Stimulated activated CD8-positive, alpha-beta memory T cell treated with anti-CD3 and anti-CD28 coated beads, Interleukin-4, amount 100 ng/mL, for 4 hours (primary cell): ENCODE measurements at places on chromosomes 3 and 15.

DNA sequence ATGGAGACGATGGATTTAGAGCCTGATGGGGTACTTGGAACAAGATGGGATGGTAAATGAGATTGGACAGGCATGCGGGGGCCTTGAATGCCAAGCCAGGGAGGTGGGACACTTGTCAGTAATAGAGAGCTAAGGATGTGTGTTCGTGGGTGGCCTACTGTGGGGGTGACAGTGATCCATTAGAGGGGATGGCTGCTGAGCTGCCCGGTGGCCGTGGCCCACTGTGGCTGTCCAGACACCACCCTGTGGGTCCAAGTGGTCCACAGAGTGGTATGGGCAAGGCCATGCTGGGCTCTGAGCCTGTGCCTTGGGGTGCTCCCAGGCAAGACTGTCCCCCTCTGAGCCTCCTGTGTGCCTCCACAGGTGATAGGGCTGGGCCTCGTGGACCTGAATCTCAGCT lies 17.5 kb downstream of the CAND2 start:
- DNase-seq: no peak

- no peak for DNase-seq
Observed at GRCh38 chr3:124246376-124246775, 254.5 kb upstream of the ROPN1 start.

- no peak for DNase-seq
Observed at GRCh38 chr3:182920515-182921084, 59.7 kb downstream of the DCUN1D1 start.

GRCh38 chr3:31561891-31562290 lies 29.2 kb downstream of the STT3B start:
- no peak for DNase-seq

DNA sequence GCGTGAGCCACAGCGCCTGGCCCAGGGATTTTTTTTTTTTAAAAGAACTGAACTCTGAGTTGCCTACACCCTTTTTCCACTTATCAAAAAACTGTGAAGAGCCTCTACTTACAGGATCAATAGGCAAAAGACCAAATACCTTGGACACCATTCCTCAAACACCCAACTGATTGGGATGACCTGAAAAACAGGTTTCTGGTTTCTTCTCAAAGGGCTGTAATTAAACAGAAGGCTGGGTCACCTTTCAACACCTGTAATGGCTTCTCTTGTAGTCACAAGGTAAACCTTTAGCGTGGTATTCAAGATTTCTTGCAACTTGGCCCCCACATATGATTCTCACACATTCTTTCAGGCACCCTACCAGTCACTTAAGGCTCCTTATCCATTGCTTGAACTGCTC lies 38.4 kb upstream of the PLXND1 start:
- DNase-seq: no peak

DNA sequence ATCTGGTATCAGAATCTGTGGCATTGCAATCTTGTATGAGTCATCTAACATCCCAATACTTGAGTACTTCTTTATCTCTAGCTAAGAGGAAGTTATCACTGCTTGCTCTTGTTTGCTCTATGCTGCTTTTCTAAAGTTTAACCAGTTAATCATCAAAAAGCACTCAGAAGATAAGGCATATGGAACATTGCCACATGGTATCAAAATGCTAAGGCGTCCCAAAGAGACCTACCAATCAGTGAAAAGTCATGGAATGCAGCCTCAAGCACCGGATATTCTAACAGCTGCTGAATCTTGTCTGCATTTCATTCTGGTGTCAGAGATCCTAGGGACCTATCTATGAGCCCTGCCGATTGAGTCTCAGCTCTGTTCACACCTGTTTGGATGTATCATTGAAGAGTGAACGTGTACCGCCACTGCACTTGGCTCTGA lies 192.8 kb downstream of the ARPP21 start:
- no peak for DNase-seq

- DNase-seq: no peak
Observed at GRCh38 chr3:28601291-28601690, 252.7 kb upstream of the AZI2 start.

- DNase-seq: no peak
Observed at GRCh38 chr3:194935632-194936470, 250.2 kb downstream of the FAM43A start.

DNA sequence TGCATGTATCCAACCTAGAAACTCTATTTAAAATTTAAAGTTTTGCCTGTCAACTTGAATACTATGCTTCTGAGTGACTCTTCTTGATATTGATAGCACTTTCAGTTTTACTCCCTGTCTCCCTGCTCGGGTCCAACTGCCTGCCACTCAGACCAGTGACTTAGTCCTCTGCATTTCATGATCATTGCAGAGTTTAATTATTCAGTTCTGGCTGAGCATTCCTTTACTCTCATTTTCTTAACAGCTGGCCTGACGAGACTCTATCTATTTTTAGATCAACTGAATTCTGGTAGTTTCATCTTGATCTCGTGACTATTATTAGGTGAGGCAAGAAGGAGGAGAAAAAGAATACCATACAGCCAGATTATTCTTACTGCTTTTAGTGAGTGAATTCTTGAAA lies 617.4 kb downstream of the SI start:
- DNase-seq: no peak

GRCh38 chr15:31347981-31348803 lies 21.6 kb downstream of the KLF13 start:
- no peak for DNase-seq

- no peak for DNase-seq
Observed at GRCh38 chr3:30628205-30628900, 22.0 kb downstream of the TGFBR2 start.

GRCh38 chr3:152255290-152255689 lies 13.4 kb upstream of the MBNL1 start:
- no peak for DNase-seq

DNA sequence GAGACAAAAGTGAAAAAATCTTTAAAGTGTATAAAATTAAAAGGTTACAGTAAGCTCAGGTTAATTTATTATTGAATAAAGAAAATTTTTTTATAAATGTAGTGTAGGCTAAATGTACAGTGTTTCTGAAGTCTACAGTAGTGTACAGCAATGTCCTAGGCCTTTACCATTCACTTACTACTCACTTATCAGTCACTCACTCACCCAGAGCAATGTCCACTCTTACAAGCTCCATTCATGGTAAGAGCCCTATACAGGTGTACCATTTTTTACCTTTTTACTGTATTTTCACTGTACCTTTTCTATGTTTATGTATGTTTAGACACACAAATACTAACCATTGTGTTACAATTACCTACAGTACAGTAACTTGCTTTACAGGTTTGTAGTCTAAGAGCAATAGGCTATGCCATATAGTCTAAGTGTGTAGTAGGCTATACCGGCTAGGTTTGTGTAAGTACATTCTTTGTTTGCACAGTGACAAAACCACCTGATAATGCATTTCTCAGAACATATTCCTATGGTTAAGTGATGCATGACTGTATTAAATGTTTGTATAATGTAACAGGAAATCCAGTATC lies 38.1 kb upstream of the NECTIN3 start:
- DNase-seq: no peak

DNA sequence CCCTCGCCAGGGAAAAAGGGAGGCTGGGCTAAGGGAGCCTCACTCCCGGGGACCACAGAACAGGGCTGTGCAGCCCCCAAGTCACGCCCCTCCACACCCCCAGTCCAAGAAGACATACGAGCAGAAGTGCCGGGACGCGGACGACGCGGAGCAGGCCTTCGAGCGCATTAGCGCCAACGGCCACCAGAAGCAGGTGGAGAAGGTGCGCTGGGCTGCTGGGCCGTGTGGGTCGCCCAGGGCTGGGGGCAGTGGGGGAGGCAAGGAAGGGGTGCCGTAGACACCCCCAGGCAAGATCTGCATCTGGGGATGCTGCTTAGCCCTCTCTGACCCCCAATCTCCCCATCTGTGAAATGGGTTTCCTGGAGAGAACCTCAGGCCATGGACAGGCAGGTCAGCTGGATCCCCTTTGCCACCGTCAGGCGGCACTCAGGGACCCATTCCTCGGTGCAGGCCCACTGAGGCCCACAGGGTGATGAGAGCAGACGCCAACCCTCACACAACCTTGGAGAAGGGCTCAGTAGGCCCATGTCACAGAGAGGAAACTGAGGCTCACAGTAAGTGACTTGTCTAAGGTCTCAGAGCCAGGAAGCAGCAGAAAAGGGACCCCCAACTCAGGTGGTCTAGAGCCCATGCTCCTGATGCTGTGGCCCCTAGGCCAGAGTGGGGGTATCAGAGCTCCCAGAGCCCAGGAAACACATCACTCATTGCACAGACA lies 33.7 kb downstream of the PSTPIP1 start:
- no peak for DNase-seq

DNA sequence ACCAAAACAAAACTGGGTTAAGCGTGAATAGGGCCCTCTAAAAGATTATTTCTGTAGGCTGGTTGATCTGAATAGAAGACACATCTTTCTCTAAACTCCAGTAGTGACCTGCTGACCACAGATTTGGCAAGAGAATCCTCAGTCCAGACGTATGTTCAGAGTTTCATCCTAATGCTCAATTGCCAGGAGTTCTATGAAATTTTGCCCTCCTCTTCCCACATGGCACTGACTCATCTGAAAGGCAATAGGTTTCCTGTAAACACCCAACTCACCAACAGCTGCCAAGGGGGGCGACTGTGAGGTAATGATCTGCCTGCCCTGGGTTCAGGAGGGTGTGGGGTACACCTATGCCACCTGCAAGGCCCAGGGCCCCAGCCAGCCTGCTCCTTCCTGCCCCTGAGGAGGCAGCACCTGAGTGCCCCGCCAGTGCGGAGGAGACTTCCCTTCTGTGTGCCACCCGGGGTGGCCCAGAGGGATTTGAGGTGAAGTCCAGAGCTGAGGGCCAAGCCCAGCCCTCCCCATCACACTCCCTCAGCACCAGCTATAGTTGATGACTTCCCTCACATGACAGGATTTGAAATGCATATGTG lies 8.4 kb upstream of the PLA2G4D start:
- no peak for DNase-seq

DNA sequence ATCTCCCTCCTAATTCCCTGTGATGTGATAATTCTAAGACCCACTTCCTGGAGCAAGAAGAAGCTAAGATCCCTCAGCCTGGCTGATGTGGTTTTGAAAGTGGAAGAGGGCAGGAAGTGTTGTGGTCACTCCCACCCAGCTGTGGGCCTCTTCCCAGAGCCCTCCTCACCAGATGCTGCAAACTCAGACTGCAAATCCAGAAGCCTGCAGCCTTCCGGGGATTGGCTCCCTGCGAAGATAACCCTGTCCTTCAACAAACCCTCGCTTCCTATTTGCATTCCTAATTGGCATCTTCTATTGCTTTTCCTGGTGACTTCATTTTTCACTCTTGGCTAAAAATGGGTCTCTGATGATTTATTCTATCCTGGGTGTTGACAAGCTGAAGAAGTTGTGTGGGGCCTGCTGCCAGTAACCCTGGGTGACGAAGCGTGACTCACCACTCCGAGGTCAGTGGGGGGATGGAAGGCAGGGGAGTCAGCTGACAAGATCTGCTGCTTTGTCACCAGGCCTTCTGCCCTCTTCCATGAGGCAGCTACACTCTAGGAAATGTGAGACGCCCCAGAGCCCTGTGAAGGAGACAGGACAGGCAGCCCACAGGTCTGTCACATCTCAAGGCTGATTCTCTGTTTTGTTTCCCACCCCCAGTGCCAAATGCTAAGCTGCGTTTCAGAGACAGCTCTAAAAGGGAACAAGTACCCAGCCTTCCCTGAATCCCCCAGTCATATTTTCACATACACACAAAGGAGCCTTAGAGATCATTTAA lies 99.7 kb upstream of the LIPC start:
- peak; percentile 62 for DNase-seq

DNA sequence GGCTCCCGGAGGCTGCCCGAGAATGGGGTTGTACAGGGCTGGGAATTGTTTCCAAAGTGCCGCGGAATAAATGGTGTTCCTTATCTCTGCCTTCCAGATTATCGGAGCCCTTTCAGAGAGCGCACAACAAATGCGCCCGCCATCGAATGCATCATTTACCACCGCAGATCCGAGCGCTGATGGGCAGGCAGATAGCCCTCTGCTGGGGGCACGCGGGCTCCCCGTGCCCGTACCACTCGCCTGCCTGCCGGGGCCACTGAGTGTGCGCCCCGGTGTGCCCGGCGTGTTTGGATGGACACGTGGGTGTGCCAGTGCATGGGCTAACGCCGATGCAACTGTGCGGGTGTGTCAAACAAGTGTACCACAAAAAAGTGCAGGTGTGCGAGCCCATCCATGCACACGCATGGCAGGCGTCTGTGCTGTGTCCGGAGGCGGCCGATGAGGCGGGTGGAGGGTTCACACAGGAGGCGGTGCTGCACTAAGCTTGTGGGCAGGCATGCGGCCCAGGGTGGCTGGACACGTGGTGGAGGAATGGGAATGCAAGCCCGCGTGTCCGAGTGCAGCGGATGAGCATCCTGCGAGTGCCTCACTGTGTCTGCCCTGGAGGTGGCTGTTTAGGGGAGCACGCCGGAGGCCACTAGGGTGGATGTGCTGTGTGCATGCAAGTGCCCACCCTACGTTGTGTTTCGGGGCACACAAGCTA lies 3.8 kb upstream of the GATA2 start:
- no peak for DNase-seq

DNA sequence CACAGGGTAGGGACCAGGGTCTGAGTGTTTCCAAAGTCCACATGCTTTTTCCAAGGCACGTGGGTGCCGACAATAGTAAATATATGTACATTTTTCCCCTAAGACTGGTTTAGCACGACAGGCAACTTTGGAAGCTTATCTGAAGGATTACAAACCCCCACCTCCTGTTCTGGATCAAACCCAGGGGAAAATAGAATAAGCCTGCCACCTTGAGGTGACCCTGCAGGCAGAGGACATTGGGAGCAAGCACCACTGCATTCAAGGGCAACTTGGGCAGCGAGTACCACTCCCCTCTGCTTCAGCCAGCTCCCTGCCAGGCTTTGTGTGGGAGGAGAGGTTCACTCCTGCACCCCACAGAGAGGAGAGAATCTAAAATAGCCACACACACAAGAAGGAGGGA lies 44.8 kb downstream of the KBTBD12 start:
- DNase-seq: no peak

DNA sequence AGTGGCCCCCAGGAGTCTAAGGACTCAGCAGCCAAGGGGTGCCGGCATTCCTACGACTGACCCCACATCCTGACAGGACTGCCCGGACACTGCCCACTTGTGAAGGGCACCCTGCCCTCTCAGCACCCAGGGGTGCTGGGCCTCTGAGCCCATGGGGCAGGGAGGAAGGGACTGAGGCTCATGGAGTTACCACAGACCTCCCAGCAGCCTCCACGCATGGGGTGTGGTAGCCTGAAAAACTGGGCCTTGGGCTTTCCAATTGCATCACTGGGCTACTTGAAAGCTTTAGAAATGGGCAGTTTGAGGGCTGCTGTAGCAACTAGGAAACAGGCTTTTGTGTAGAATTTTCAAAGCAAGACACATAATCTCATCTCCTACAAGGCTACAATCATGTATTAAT lies 13.2 kb downstream of the TKT start:
- no peak for DNase-seq

GRCh38 chr15:66862940-66863335 lies 160.9 kb downstream of the SMAD6 start:
- DNase-seq: peak; percentile 47

- DNase-seq: no peak
Observed at GRCh38 chr15:48718646-48719045, 73.1 kb upstream of the FBN1 start.

- DNase-seq: no peak
Observed at GRCh38 chr3:151331696-151332095, 2.3 kb upstream of the P2RY13 start.

- no peak for DNase-seq
Observed at GRCh38 chr3:44206261-44206660, 35.4 kb upstream of the TOPAZ1 start.
